ENCODE measurements at places on chromosomes 13 and 19.
A peak's percentile ranks its signal among the peaks of the same experiment; 100 is the strongest.

GRCh38 chr13:43390619-43391018 is 367.2 kb downstream of the DNAJC15 start:
- DNase-seq, result no peak

- DNase-seq, result no peak
Measured at GRCh38 chr19:39158646-39159260, 33.2 kb downstream of the PAK4 start.

GRCh38 chr13:49356223-49356622 is 87.6 kb downstream of the CAB39L start:
- peak; percentile 69 for DNase-seq

DNA sequence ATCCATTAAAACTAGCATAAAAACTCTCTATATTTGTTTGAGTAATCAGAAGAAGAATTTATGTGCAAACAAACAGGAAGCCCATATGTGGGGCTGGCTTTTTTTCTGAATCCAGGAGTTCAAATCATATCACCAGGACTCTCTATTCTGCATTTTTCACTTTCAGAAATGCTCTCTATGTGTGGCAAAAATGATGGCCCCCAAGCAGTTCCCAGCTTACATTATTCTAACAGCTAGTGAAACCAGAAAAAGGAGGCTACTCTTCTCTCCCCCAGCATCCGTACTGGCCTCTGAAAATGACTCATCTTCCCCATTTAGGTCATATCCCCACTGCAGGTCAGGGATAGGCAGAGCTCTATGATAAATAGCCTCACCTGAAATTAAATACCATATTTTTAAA is 20.4 kb downstream of the RBM26 start:
- peak; percentile 53 for DNase-seq

DNA sequence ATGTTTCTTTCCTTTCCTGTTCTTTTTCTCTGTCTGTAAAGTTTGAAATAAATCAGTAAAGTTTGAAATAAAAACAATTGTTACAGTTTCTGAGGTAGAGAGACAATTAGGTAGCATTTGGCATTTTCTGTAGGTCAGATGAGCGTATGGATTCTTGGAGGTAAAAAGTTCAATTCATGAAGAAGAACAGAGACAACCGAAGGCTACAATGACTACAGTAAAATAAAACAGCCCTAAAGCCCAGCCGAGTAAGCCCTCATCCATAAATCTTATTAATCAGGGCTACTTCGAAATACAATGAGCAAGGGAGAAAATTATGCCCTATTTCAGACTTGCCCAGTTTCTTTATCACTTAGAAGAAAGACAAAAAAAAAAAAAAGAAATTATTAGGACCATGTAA is 941.9 kb upstream of the SLC10A2 start:
- DNase-seq, result peak; percentile 16

DNA sequence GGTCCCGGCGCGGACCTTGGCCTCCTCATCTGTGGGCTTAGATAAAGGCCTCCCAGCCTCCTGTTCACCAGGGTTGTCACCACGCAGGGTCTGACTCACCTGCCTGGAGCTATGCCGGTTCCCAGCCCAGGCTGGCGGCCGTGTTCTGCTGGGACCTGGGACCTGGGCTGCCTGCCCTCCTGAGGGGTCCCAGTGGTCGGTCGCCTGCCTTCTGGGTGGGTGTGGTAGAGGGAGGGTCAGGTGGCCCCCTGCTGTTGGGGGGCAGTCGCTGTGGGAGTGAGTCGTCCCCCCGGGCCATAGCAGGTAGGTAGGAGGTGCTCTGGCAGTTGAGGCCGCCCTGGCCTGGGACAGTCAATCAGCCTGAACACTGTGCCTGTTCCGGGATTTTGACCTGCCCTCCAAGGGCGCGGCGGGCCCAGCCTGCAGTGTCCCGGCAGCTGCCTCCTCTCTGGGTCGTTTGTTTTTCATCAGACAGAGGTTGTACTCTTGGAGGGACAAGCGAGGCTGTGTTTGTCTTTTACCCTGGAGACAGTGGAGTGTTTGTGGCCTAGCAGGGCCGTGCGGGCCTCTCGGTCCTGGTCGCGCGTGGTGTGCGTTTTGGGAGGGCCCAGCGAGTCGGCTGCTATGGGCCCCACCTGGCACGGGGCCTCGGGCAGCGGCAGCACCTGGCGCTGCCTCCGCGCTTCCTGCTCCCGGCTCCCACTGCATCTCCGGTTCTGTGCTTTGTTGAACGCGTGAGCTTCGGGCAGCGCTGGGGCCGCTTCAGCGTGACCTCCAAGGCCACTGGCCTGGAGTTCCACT is 2.6 kb downstream of the ADAT3 start:
- DNase-seq, result no peak

DNA sequence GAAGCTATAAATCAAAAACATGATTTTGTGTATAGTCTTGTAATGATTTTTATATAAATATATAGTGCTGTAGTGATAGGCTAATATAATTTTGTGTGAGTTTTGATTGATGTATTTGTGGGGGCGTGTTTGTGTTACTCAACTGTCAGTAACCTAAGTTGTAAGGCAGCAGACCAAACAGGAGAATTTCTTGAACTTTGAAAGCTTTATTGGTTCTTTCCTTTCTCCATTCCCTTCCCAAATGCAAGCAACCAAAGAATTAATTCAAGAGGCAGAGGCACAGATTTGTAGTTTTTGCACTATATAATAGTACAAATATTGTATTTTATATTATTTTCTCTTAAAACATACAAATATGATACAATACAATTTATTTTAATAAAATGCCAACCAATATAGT is 109.6 kb downstream of the FLT1 start:
- no peak for DNase-seq

DNA sequence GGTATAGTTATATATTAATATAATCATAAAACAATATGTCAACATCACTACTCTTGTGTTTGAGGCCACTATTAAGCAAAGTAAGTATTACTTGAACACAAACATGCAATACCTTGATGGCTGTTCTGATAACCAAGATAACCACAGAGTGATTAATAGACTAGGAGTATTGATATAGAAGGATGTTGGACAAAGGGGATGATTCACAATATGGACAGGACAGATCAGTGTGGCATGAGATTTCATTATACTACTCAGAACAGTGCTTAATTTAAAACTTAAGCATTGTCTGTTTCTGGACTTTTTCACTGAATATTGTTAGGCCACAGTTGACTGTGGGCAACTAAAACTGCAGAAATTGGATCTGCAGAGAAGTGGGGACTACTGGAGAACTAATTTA is 384.2 kb downstream of the SLITRK1 start:
- no peak for DNase-seq

All from amniotic epithelial cell (primary cell).